ENCODE measurements at places on chromosomes 12 and 14.

GRCh38 chr12:110581931-110582275, 1.2 kb downstream of the PPTC7 start:
- no peak for DNase-seq

- DNase-seq: no peak
These were observed 124.4 kb downstream of the MED13L start for GRCh38 chr12:116153113-116153512.

- no peak for DNase-seq
These were observed 9.1 kb downstream of the B4GALNT1 start for GRCh38 chr12:57623811-57624390.

- peak; percentile 32 for DNase-seq
These were observed 30.0 kb downstream of the GALNT16 start for GRCh38 chr14:69289811-69290520.

DNA sequence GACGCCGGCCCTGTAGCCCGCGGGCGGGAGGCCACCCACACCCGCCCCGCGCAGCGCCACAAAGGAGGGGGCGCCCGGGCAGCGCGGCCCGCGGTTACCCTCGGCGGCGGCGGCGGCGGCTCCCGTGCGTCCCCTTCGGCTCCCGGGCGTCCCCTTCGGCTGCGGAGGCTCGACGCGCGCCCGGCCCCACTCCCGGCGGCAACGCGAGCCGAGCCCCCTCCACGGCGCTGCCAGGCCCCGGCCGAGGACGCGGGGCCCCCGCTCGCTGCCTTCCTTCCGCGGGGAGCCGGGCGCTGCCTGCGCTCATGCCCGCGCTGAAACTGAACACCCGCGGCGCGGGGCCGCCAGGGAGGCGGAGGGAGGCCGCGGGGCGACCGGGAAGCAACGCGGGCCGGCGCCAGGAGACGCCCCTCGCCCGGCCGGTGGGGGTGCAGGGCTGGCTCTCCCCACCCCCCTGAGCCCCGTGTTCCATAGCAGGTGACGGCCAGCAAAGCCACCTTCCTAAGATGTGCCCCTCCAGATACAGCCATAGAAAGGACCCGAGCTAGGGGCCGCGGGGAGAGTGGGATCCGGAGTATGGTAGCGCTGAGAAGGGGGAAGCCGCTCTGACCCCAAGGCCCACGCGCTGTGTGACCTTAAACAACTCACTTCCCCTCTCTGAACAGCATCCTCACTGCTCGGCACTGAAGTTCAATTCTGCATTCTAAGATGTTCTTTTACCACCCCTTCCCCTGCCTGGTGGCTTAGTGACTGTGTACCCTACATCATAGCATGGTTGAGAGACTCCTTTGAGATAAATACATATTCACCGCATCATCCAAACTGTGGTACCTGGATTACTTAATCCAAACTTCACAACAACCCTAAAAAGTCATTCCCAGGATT, 42.8 kb downstream of the KDM2B start:
- DNase-seq: peak; percentile 17

DNA sequence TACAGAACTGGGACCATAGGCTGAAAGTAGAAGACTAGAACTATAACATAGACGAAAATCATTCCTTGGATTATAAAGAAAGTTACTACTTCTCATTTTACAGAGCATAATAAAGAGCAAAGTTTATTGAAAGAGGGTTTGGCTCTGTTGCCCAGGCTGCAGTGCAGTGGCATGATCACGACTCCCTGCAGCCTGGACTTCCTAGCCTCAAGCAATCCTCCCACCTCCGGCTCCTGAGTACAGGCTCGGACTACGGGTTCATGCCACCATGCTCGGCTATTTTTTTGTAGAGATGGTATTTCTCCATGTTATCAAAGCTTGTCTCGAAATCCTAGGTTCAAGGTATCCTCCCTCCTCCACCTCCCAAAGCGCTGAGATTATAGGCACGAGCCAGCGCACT, 190.1 kb upstream of the FOXG1 start:
- DNase-seq: no peak

DNA sequence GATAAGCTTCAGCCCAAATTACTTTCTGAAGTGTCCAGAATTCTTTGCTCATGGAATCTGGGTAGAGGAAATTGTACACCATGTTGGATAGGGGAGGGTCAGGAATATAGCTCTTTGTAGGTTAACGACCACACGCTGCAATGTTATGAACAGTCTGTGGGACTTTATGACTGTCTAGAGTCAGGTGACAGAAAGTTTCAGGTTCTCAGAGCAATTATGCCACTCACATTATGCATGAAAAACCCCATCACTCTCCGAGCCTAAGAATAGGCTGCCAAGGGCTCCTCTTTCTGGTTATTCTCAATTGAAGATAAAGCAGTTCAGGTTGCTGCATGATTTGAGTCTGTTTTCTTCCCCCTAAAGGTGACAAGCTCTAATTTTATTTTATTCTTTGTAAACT, 430.9 kb downstream of the ATP23 start:
- DNase-seq: no peak

- no peak for DNase-seq
These were observed 19.5 kb upstream of the CRACR2A start for GRCh38 chr12:3772380-3772779.

GRCh38 chr12:52895726-52896189, 9.1 kb downstream of the KRT8 start:
- no peak for DNase-seq

DNA sequence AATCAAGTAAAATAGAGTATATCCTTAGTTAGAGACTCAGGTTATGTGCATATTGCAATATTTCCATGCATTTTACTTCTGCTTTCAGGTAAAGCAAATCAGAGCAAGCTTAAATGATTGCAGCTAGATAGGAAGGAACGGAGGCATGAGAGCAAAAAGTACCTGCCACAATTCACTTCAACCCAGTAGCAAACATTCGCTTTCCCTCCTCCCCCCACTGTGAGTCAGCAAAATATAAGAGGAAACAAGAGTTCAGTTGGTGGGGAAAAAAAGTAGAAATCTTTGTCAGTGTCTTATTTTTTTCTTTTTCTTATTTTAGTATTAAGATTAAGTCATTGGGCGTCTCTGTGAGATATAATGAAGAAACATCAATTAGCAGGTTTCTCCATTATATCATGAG, 475.4 kb downstream of the NPAS3 start:
- DNase-seq: no peak

DNA sequence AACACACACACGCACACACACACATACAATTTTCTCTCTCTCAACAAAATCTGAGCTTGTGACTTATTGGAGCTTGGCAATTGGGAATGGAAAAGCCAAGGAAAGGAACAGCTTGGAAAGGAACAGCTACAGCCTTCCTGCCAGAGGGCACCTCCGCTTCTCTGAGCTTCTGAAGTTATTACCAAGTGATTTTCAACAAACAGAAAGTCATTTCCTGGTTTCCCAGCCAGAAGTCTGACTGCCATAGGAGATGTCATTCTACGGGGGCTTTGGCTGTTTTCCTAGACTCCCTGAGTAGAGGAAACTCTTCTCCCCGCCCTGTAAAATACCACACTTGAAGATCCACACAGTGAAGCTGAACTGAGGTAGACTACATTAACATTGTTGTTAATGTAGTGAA, 198.3 kb downstream of the CFAP54 start:
- DNase-seq: no peak

GRCh38 chr12:104147346-104147745, 9.3 kb upstream of the NFYB start:
- no peak for DNase-seq

- no peak for DNase-seq
These were observed 28.1 kb downstream of the ATP6V1D start for GRCh38 chr14:67331368-67332125.

Data from NCI-H524 (cell line).